A375 (cell line): ENCODE measurements at places on chromosomes 7 and 10. TPM values are rescaled to one million over a fixed set of nuclear protein-coding genes. Genes with fewer than 3 reads are reported as not detected.

ZP3 gene
- 5.5 and 6.5 TPM in 2 replicates for total RNA-seq

ZNF518A gene
- total RNA-seq = 8.9 and 11.0 TPM in 2 replicates

SSC4D gene
- 0.64 and 0.75 TPM in 2 replicates for total RNA-seq

SPDYE5 gene
- 0.11 TPM in 1 of 2 replicates, not detected in the other for total RNA-seq

PIK3AP1 gene
- total RNA-seq = 2.0 and 2.9 TPM in 2 replicates

GDF2 gene
- total RNA-seq = not detected in 2 replicates

DDX21 gene
- total RNA-seq = 171 and 179 TPM in 2 replicates

TBRG4 gene
- total RNA-seq = 116 and 139 TPM in 2 replicates

ZEB1 gene
- 38.8 and 44.0 TPM in 2 replicates for total RNA-seq

GALNT11 gene
- 22.4 and 30.5 TPM in 2 replicates for total RNA-seq

SLC26A3 gene
- total RNA-seq = not detected in 2 replicates

ANXA8 gene
- total RNA-seq = 0.21 and 0.34 TPM in 2 replicates

TMEM270 gene
- total RNA-seq = 0.93 TPM in 1 of 2 replicates, not detected in the other

GCK gene
- total RNA-seq = not detected in 2 replicates

CUBN gene
- 0.30 and 3.2 TPM in 2 replicates for total RNA-seq

SEC23IP gene
- total RNA-seq = 51.0 and 76.4 TPM in 2 replicates

ENTPD1 gene
- total RNA-seq = 0.08 TPM in 1 of 2 replicates, not detected in the other

GPR15LG gene
- not detected in 2 replicates for total RNA-seq

KBTBD2 gene
- 33.3 and 33.8 TPM in 2 replicates for total RNA-seq

MMRN2 gene
- total RNA-seq = 4.1 and 6.3 TPM in 2 replicates

CFAP69 gene
- 4.8 and 13.1 TPM in 2 replicates for total RNA-seq

GIMAP7 gene
- not detected in 2 replicates for total RNA-seq

NKX1-2 gene
- 0.08 and 0.11 TPM in 2 replicates for total RNA-seq
